ENCODE measurements at places on chromosomes 5 and 9. TPM values are rescaled to one million over a fixed set of nuclear protein-coding genes. Genes with fewer than 3 reads are reported as not detected.

DNA sequence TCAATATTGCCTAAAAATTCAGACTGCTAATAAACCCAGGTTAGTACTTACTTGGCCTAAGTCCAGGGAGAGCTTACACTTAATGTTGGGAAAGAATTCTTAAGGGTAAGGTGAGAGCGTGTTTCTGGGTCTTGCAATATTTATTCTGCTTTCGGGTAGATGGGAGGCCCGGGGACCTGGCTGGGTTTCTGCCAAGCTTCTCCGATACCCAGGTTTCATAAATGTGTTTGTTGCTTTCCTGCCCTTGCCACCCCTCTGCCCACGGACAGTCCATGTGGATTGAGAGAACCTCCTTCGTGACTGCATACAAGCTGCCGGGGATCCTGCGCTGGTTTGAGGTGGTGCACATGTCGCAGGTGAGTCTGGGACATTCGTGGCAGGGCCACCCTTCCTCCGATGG is 48.4 kb upstream of the FOXI1 start:
- no peak for DNase-seq

DNA sequence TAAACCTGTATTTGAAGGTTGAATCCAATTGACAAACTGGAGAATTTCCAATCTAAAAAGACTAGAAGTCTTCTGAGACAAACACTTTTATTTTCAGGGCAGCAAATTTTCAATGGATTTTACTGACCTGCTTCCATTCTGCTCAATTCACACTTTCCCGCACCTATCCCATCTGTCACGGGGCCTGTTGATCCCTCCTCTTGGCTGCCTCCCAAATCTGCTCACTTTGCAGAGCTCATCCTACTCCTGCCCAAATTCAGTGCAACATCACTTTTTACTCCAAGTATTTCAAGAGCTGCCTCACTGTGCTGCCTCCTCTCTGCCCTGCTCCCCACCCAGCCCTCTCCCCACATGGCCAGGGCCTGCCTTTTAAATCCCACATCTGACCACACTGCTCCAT is 35.1 kb downstream of the GOLM1 start:
- DNase-seq, result no peak

DNA sequence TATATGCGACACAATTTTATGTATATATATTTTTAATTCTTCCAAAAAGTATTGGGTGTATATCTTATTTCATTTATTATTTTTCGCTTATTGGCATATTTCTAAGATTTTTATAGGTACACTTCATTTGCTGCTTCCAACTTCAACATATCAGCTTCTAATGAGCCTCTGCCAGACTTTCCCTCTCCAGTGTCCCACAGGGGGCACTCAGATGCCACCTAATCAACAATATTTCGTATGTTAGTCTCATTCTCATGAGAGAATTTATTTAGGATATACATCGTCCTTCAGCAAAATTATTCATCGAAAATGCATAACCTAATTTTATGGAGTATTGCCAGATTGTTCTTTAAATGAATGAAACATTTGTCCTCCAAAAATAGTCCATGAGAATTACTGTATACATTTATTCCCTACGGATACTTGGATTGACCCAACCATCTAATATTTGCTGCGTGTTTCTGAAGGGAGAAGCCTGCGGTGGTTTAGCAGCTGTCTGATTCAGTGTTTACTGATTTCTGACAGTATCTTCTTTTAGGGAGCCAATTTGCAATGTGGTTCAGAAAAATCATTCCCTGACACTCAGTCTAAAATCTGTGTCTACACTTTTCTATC is 100.6 kb upstream of the SELENOP start:
- DNase-seq, result peak; percentile 32

DNA sequence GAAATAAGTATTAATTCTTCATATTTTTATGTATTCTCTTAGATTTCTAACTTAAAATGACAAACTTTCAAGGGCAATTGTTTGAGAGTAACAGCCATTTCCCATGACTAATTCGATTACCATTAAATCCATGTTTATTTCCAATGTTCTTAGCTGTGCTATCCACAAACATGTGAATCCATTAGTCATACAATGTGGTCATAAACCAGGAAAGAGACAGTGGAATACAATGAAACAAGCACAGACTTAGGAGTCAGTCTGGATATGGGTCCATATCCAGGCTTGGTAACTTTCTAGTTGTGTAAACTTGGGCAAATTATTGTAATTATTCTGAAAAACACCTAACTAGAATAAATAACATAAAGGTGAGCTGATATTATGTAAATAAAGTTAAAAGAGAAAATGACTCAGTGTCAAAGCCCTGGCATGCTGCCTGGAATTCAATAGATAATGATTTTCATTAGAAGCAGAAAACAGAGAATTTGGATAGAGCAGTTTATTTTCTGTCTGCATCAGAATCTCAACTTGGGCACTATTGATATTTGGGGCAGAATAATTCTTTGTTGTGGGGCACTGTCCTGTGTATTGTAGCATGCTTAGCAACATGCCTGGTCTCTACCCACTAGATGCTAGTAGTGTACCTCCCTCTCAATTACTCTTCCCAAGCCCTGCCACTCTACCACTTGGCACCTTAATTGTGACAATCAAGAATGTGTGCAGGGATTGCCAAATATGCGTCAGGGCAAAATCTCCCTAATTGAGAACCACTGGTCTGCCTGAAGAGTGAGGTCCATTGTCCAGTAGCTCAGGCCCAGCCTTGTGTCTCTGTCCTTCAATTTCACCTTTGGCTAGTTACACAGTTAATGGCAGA is 44.7 kb upstream of the SLC27A6 start:
- DNase-seq, result no peak

GRCh38 chr5:54282876-54283275 is 27.5 kb downstream of the ARL15 start:
- no peak for DNase-seq

- no peak for DNase-seq
These were observed 191.2 kb downstream of the PIK3R1 start for GRCh38 chr5:68406767-68407241.

GRCh38 chr5:168342151-168342825 is 50.8 kb downstream of the WWC1 start:
- DNase-seq, result no peak

DNA sequence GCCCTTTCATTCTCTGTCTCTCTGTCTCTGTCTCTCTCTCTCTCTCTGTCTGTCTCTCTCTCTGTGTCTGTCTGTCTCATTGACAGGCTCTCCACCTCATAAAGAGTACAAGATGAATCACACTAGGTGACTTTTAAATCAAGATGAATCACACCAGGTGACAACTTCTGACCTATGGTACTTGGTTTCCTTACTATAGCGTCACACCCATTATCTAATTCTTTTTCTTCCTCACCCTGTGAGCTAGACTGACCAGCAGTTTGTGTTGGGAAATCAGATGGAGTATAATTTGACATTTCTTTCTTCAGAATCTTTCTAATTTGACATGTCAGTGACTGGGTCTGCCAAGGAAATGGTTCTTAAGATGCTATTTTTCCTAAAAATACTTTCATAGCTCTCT is 232.9 kb downstream of the ARRDC3 start:
- DNase-seq, result no peak

DNA sequence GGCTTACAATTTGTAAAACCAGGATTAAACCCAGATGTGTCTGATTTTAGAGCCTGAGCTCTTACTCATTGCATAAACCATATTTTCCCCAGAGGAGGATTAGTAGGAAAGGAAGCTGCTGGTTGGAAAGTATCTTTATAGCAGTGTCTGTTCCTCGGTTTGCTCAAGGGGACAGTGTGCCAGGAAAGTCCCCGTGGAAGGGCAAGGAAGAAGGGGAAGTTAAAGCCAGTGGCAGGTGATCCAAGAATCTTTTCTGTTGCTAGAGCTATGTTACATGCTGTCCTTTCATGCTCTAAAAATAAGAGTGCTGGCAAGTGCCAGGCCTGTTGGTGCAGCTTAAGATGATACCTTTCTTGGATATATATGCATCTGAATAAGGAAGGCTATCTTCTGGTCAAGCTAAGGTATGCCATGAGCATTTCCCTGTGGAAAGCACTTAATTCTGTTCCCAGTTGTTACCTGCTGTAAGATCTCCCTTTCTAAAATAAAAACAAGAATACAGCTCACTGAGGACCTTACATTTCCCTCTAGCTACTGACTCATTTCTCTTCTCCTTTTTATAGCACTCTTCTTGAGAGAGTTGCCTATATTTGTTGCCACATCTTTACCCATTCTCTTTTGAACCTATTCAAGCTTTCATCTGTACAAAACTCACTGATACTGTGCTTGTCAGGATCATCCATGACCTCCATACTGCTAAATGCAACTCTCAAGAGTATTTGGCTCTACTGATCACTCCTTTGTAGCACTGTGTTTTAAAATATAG is 8.0 kb downstream of the PDCD1LG2 start:
- DNase-seq, result no peak

DNA sequence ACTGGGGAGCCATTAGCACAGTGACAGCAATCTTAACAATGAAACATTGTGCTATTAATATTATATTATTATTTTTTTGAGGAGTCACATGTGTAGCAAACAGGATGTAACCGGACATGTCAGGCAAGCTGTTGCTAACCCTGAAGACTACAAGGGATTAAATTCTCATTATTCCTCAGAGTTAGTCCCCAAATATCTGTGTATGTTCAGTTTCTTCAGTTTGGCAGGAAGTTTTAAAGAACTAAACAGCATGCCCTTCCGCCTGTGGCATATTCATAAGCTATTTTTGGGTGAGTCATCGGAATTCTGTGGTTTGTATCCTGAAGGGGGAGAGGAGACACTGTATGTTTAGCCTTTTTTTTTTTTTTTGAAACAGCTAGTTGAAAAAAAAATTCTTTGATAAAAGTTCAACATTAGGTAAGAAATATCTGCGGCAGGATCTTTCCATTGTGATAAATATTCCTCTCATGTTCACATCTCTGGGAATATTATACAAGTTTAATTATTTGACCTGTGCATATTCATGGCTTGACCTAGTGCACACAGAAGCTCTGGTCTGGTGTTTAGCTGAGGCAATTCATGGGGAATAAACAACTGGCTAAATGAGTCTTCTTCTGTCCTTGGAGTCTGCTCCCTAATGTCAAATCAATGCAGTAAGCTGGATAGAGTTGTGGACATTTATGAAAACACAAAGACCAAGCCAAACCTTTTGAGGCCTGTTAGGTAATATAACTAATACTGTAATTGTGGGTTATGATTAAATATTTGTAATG is 202.7 kb upstream of the CDKN2B start:
- DNase-seq, result no peak

DNA sequence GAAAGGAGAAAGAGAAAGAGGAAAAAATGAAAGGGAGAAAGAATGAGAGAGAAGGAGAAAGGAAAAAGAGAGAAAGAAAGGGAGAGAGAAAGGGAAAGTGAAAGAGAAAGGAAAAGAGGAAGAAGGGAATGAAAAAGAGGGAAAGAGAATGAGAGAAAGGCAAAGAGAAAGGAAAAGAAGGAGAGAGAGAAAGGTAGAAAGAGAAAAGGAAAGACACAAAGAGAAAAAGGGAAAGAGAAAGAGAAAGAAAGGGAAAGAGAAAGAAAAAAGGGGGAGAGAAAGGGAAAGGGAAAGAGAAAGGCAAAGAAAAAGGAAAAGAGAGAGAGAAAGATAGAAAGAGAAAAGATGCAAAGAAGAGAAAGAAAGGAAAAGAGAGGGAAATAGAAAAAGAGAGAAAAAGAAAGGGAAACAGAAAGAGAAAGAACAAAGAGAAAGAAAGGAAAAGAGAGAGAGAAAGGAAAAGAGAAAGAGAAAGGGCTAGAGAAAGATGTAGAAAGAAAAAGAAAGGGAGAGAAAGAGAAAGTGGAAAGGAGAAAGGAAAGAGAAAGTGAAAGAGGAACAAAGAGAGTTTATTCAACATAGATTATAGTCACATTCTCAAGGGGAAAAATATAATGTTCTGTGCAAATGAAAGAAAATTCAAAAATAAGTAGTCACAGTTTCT is 165.2 kb downstream of the TMEM38B start:
- DNase-seq, result no peak

DNA sequence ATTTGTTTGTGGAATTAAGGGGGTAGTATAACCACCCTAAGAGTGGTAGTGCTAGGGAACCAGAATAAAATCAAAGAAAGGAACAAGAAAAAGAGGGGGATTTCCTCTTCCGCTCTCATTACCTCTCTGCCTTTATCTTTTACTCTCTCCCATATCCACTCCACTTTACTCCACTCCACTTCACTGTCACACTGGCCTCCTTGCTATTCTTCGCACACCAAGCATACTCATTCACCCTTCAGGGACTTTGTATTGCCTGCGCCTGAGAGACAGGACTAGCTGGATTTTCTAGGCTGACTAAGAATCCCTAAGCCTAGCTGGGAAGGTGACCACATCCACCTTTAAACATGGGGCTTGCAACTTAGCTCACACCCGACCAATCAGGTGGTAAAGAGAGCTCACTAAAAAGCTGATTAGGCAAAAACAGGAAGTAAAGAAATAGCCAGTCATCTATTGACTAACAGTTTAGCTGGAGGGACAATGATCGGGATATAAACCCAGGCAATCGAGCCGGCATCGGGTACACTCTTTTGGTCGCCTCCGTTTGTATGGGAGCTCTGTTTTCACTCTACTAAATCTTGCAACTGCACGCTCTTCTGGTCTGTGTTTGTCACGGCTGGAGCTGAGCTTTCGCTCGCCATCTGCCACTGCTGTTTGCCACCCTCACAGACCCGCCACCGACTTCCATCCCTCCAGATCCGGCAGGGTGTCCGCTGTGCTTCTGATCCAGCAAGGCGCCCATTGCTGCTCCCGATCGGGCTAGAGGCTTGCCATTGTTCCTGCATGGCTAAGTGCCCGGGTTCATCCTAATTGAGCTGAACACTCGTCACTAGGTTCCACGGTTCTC is 121.8 kb downstream of the FAM170A start:
- no peak for DNase-seq

DNA sequence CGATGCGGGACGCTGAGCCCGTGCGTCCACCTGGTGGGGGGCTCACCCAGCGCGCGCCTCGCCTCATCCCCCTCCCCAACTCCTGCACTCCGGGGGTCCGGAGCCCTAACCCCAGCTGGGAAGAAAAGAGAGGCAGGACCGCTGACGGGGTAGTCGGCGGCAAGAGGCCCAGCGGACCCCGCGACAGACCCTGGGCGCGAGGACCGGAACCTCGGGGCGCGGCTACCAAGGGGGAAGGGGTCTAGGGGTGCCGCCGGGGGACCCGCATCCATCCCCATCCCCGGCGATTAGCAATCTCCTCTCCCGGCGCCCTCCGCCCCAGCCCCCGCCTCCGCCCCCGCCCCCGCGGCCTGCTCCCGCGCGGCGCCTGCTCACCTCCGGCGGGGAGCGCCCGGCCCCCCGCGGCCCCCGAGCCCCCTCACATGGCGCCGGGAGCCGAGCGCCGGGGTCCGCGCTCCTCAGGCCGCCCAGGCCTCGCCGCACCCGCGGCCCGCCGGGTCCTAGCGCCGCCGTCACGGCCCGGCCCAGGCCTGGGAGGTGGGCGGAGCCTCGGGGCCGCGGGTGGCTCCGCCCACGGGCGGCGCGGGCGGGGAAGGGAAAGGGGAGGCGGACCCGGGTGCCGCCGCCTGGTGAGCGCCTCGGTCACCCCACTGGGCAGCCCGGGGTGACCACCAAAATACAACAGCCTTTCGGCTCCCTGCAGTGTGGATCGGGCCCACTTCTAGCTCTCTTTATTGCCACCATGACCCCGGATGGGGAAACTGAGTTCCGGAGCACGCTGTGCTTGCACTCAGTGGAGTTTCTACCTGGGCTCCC is at the start of gene ST6GALNAC6:
Gene ST6GALNAC6, minus strand, starts transcription at position 476 of the 816 bp plus-strand sequence. CDS start 1,622 bp downstream, outside the sequence.
- no peak for DNase-seq

- DNase-seq, result no peak
These were observed 714.8 kb downstream of the TLR4 start for GRCh38 chr9:118418887-118419565.

Gene RMRP
- total RNA-seq, result 17,824 TPM

Gene PSD2
- 0.23 TPM for total RNA-seq

Gene IFNA10
- total RNA-seq, result not detected

Gene IL7R
- total RNA-seq, result 34.0 TPM

Gene TXNDC8
- not detected for total RNA-seq

Gene NR5A1
- total RNA-seq, result 0.37 TPM

Gene BTNL9
- 11.5 TPM for total RNA-seq

Gene SPAAR
- 0.83 TPM for total RNA-seq

Gene PCDHB11
- 8.5 TPM for total RNA-seq

Gene PLPPR1
- total RNA-seq, result 0.29 TPM
